ENCODE measurements at places on chromosomes 16 and 17.

DNA sequence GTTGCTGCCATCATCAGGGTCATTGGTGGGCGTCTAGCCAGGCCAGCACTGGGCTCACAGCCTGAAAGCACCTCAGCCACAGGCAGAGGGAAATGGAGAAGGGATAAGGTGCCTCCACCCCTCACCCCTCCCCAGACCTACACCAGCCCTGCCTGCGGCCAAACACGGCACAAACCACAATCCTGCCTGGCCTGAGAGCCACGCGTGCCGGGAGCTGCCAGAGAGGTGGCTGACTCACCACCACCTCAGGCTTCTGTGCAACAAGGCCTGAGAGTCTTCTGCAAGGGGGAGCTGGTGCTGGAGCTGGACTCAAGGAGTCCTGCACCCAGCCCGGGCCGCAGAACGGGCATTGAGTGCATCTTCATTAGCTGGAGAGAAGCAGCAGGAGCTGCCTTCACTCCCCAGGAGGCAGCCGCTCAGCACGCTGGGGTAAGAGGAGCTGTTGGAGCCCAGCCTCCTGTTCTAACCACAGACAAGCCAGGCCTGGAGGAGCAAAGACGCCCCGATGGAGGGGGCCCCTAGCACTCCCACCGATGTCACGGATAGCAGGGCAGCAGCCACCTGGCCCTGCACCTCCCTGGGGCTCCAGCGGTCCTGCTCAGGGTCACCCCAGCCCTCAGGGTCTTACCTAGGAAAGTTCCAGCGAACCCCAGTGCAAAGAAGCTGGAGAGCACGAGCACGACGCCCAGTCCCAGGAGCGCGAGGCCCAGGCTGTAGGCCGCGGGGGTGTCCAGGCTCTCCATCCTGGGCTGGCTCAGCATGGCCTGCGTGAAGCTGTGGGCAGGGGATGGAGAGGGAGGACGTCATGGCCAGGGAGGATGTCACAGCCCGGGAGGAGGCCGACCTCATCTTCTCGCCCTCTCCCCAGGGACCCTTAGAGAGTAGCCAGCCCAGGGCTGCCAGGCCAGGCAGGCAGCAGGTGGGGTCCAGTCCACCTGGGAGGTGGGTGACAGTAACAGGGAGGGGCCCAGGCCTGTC is 16.0 kb upstream of the RASD1 start:
- DNase-seq, result no peak

DNA sequence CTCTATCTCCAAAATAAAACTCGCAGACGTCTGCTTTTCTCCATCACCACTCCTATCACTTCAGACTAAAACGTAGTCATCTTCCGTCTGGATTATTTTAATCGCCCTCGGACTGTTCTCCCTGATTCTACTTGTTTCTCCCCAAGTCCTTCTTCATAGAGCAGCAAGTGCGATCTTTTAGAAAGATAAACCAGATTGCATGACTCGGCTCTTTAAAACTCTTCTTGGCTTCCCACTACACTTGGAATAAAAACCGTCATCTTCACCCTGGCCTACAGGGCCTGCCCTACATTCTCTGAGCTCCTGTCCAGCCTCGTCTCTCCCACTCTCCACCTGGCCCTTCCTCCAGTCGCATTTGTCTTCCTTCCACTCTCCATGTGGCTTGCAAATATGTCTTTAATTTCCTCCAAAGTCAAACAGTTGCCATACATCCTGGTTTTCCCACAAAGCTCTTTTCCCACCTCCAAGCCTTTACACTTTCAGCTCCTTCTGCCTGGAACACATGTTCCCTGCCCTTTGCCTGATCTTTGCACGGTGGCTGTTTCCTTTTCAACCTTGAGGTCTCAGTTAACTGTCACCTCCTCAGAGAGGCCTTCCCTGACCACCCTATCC is 70.5 kb upstream of the DHX40 start:
- no peak for DNase-seq

- no peak for DNase-seq
These were observed 1.1 kb downstream of the PARN start for GRCh38 chr16:14628806-14629611.

GRCh38 chr17:62014526-62014925 is 50.6 kb downstream of the MED13 start:
- DNase-seq, result no peak

DNA sequence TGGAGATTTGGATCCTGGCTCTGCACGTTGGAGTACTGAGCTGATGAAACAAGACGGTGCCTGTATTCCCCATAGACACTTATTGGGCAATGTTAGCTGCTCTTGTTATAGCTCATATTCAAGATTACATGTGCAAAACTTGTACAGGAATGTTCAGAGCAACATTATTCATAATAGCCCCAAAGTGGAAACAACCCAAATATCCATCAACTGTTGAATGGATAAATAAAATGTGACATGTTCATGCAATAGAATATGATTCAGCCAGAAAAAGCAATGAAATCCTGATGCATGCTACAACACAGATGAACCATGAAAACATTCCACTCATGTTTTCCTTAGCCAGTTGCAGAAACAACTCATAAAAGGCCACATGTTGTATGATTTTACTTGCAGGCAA is 5.7 kb upstream of the SDR42E1 start:
- no peak for DNase-seq

DNA sequence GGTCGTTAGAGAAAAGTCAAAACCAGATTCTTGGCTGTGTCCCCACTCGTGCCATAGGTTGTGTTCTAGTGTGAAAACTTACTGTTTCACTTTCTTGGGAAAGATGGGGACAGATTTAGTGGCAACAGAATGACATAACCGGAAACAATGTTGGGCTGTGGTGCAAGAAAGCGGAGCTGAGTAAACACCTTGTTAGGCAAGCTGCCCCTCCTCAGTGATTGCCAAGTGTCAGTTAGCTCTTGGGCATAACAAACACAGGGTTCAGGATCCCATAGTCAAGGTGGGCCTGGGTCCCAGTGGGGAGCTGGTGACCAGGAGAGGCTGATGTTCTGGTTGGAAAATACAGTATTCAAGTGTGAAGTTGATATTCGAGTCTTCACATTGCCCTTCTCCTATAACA is 15.4 kb downstream of the UBN1 start:
- no peak for DNase-seq

All from naive B cell (primary cell).